Activated T-cell treated with anti-CD3 and anti-CD28 coated beads, Interleukin-2, amount 50 U/mL, for 72 hours (primary cell): ENCODE measurements at places on chromosomes 11 and 22.

- DNase-seq, result no peak
These were observed 18.6 kb downstream of the GLB1L2 start for GRCh38 chr11:134350381-134350780.

DNA sequence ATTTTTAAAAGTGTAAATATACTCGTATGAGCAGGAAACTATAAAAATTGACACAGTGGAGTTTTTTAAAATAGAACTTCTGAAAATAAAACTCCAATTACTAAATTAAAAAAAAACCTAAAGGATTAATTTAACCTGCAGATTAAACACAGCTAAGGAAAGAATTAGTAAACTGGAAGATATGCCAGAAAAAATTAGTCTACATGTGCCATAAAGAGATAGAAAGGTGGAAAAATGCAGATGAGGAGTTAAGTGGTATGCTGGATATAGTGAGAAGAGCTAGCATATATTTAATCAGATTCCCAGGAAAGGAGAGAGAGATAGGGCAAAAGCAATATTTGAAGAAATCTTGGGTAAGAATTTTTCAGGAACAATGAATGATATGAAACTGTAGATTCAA, 315.8 kb upstream of the CADM1 start:
- no peak for DNase-seq

- DNase-seq, result no peak
These were observed 108.0 kb upstream of the ALX4 start for GRCh38 chr11:44417731-44418455.

GRCh38 chr11:18775492-18776292, 15.9 kb downstream of the PTPN5 start:
- DNase-seq, result peak; percentile 79

- no peak for DNase-seq
These were observed 362.4 kb downstream of the MN1 start for GRCh38 chr22:27439131-27439530.

GRCh38 chr22:50674606-50675552, 2.3 kb downstream of the SHANK3 start:
- peak; percentile 19 for DNase-seq

GRCh38 chr11:79291948-79292347, 148.9 kb downstream of the TENM4 start:
- no peak for DNase-seq

DNA sequence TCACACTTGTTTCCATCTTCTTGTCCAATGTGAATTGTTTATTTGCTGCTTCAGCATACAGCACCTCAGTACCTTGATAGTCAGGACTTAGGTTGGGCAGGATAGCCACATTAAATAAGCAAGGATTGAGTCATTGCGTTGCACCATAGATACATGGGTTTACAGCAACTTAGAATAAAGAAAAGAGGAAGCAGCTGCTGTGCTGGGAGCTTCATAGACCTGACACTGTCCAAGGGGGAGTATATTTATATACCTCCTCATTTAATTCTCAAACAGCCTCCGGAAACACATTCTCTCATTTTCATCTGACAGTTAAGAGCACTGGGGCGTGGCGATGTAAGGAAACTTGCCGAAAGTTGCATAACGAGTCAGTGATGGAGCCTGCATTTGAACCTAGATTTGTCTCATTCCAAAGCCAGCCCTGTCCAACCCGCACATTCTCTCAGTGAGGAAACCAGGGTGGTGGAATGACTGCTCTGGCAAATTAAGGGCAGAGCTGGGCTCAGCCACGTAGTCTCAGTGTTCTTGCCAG, 42.2 kb downstream of the UBASH3B start:
- peak; percentile 41 for DNase-seq

- DNase-seq, result peak; percentile 4
These were observed 20.8 kb downstream of the IL10RA start for GRCh38 chr11:118007040-118007439.

- DNase-seq, result no peak
These were observed 205.0 kb downstream of the FAM76B start for GRCh38 chr11:95584589-95584988.

DNA sequence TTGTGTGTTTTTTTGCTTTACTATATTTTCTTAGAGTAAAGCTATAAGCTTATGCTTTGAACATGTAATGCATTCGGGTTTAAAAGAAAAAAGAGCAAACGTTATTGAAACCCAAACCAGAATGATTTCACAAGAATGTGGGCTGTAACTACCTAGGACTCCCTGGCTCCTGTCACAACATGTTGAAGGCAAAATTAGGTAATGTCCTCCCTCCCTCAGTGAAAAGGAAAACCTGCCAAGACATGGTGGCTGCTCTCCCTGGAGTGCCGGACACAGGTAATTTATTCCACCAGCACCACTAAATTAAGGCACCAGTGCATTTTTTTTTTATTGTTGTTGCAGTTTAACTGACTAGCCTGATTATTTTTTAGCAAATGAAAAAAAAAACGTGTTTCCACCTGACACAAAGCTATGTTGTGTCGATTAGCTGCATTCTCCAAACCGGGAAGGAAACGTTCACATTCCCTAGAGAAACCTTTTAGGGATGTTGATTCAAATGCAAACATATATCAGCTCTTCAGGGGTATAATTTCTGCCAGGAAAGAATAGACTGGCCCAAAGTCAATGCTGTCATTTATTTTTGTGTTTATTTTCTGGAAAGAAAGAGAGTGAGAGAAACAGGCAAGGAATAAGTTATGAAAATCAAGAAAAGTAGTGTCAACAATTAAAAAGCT, 134.6 kb downstream of the CCDC34 start:
- no peak for DNase-seq

DNA sequence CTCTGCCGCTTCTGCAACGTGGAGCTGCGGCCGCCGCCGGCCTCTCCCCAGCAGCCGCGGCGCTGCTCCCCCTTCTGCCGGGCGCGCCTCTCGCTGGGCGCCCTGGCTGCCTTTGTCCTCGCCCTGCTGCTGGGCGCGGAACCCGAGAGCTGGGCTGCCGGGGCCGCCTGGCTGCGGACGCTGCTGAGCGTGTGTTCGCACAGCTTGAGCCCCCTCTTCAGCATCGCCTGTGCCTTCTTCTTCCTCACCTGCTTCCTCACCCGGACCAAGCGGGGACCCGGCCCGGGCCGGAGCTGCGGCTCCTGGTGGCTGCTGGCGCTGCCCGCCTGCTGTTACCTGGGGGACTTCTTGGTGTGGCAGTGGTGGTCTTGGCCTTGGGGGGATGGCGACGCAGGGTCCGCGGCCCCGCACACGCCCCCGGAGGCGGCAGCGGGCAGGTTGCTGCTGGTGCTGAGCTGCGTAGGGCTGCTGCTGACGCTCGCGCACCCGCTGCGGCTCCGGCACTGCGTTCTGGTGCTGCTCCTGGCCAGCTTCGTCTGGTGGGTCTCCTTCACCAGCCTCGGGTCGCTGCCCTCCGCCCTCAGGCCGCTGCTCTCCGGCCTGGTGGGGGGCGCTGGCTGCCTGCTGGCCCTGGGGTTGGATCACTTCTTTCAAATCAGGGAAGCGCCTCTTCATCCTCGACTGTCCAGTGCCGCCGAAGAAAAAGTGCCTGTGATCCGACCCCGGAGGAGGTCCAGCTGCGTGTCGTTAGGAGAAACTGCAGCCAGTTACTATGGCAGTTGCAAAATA, 816 bp downstream of the PDE3B start:
- peak; percentile 57 for DNase-seq

DNA sequence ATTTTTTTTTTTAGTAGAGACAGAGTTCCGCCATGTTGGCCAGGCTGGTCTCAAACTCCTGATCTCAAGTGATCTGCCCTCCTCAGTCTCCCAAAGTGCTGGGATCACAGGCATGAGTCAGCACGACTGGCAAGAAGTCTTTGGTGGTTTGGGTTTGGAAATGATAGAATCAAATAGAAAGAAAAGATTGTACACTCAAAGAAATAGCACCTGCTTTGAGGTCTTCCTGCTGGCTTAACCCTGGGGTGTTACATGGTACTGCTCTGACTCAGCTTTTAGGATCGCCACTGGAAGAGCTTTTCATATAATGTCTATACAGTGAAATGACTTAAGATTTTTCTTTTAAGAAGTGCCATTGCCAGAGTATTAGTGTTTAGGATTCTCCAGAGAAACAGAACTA, 50.2 kb downstream of the JAM3 start:
- no peak for DNase-seq

DNA sequence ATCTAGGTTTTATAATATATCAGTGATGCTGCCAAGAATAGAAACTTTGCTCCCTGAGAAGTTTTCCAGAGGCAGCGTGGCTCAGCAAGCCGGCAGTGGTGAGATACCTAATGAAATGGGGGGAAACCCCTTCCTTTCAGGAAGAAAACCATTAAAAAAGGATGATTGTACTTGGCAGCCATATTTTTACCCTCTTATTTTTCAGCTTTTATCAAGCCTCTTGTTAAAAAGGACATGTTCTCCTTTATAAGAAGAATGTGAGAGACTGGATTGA, 9.0 kb upstream of the ME3 start:
- DNase-seq, result no peak

DNA sequence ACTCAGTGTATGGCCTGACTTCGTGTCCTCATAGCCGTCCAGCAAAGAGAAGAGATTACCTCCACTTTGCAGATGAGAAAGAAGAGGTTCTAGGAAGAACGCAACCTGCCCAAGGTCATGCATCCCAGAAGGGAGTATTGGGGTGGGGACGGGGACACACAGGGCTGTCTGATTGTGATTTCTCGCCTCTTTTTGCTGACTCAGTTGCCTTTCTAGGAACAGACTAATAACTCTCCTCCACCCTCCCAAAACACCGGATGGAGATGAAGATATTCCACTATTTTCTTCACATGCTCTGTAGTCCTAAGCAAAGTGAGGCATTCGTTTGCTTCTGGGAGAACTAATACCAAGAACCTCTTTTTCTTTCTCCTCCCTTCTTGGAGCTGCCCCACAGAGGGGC, 529.3 kb downstream of the MIAT start:
- DNase-seq, result no peak

DNA sequence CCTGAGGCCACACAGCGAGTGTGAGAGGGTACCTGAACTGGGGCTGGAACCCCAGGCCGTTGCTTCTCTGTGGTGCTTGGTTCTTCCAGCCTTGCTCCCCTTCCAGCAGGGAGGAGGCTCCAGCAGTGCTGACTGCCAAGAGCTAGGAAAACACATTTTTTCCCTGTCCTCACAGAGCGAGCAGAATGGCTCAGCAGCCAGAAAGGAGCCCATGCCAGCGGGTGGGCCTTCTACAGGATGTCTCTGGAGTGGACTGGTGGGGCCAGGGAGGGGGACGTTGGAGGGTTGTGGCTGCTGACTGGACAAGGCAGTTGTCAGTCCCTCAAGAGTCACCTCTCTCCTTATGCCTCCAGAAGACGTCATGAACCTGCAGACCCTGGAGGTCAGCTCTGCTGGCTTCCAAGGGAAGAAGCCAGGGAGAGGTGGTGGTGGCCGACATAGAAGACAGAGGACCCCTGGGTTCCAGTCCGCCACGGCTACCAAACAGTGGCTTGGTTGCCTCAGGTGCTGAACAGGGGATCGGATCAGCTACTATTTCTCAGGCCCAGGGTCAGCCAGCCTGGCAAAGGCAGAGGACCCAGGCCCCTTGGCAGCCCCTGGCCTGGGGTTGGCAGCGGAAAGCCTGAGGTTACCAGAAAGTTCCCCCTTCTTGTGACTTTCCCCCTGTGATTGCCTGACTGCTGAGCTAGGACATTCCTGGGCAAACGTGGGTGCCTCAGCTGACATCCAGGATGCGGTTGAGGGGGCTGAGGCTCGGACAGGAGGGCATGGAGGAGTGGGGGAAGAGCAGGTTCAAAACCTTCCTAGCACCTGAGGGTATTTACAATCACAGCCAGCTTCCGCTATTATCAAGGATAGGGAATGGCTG, 3.7 kb downstream of the MAFF start:
- DNase-seq, result no peak

- DNase-seq, result no peak
These were observed 1.8 kb downstream of the TMEM179B start for GRCh38 chr11:62788991-62789390.

- DNase-seq, result no peak
These were observed 73.2 kb downstream of the ARHGAP8 start for GRCh38 chr22:44825310-44826150.

GRCh38 chr22:50630376-50630775, 2.4 kb upstream of the ARSA start:
- no peak for DNase-seq

DNA sequence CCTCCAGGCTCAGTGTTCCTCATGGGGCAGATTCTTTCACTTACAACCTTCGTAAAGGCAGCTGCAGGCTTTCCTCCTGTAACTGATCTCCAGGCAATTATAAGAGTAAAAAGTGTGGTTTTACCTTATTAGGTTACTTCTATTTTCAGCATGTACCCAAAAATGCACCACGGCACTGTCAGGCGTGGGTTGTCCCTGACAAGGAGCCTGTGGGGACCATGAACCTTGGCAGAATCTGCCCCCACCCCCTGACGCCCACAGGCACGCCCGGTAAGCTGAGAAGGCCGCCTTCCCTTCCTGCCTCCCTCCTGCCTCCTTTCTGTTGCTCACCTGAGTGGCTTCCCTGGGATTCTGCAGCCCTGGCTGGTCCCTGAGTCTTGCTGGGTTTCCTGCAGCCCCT, 1383.3 kb downstream of the TBC1D22A start:
- no peak for DNase-seq

- DNase-seq, result peak; percentile 72
These were observed 35.0 kb downstream of the TPBGL start for GRCh38 chr11:75275581-75275980.

DNA sequence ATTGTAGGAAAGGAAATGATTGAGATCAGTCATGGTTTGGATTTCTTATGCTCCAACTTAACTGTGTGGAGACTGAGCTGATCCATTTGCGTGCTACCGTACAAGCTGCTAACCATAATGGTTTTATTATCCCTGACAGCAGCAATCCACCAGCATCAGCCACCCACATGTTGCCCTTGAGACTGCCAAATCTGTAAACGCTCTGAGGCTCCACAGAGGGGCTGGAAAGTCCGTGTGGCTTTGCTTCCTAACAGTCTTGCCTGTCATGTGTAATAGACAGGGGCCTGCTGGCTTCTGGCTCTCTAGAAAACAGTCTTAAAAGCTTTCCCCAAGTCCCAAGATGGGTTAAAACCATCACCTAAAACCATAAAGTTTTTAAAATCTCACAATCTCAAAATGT, 30.1 kb downstream of the ATG16L2 start:
- DNase-seq, result no peak

- no peak for DNase-seq
These were observed 853.0 kb downstream of the BRD1 start for GRCh38 chr22:48974443-48975315.

DNA sequence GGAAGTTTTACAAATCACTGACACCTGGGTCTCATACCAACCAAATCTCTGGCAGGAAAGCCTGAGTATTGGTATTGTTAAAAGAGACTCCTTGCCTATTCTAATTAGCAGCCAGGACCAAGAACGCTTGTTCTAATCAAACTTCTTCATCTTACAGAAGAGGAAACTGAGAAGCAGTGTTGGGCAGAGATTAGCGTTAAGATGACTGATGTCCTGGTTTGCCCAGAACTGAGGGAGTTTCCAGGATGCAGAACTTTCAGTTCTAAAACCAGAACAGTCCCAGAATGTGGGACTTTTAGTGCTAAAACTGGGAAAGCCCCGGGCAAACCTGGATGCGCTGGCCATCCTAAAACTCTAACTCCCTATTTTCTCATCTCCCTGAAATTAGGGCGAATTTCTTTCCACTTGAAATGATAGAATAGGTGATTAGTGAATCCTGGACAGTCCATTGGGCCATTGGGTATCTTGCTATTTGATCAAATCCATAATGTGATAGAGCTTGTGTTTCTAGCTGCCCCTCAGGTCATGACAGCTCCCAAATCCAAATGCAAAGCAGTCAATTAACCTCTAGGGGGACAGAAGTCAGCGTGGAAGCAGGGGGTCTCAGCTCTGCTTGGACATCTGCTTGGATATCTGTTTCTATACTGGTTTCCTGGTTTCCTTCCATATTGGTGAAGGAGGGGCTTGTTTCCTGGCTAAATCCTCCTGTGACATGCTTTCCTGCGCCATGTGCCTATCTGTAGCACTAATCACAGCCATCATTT, 16.0 kb upstream of the TMPRSS13 start:
- DNase-seq, result no peak
